ENCODE measurements at places on chromosomes 7 and 10. TPM values are rescaled to one million over a fixed set of nuclear protein-coding genes. Genes with fewer than 3 reads are reported as not detected.
A peak's percentile ranks its signal among the peaks of the same experiment; 100 is the strongest.

DNA sequence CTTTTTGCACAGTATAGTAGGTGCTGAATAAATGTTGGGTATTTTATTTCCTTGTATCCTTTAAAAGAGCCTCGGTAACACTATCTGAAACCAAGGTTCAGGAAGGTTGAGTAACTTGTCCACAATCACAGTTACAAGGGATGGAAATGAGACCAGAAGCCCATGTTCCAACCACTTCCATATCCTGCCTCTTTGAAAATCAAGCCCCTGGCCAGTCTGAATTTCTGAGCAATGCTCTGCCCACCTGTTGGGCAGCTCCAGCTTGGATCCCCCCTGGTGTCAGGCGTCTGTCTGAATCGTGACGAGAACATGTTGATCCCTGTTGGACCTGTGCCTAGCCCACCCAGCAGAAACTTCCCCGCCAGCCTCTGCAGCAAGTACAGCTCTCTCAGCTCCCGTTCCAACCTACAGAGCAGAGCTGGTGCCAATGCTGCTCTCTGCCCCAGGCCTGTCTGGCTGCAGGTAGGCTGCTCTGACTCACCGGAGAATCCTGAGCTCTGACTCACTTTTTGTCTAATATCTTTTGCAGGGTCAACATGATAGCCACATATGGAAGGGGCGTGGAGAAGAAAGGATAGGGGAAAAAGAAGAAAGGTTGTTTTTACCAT lies 595.5 kb downstream of the INHBA start:
- H3K27ac ChIP-seq = no peak overlapping the region
- no peak for DNase-seq
- no peaks in the 10 kb centered on the region for H3K4me1 ChIP-seq

Gene VGF
- 1.8 TPM for total RNA-seq

GRCh38 chr10:44962870-44963738 lies 3.5 kb downstream of the RASSF4 start:
- H3K27ac ChIP-seq = peak overlapping the region; percentile 94
- no peak for DNase-seq
- H3K4me3 ChIP-seq = no peak overlapping the region
- H3K27me3 ChIP-seq = no peaks in the 10 kb centered on the region

DNA sequence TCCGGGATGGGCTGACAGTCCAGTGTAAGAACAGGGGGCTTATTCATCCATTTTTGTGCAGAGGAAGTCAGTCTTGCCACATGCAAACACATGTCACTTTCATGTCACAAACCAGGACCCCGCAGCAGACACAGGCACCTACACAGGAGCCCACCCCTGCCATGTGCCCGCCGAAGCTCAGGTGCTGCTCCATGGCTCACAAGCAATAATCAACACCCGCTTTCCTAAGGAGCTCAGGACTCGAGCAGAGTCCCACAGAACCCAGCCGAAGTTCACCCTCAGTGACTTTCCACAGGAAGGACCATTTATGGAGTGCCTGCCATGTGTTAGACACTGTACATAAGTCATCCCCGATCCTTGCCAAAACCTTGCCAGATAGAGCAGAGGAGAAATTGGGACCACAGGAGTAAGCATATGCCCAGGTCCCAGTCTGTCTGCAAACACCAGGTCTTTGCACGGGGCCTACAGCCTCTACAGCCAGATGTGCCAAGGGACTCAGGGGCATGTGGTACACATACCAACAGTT lies 99.4 kb downstream of the EBF3 start:
- no peaks in the 10 kb centered on the region for H3K36me3 ChIP-seq
- no peak overlapping the region for H3K4me3 ChIP-seq
- H3K27ac ChIP-seq = no peak overlapping the region
- H3K4me1 ChIP-seq = peaks cover 8% of the 10 kb centered on the region

All from progenitor cell of endocrine pancreas (in vitro differentiated cells).